Posterior vena cava (tissue), 2 donors: ENCODE measurements at places on chromosomes 4 and X.
A peak's percentile ranks its signal among the peaks of the same experiment; 100 is the strongest.

GRCh38 chr4:184282251-184282713 lies 64.6 kb upstream of the ENPP6 start:
- no peak for DNase-seq

- DNase-seq, result no peak
Measured at GRCh38 chrX:18616688-18617406, 55.1 kb downstream of the RS1 start.

- DNase-seq, result no peak
Measured at GRCh38 chrX:33589316-33589715, 378.0 kb upstream of the DMD start.

- no peak for DNase-seq
Measured at GRCh38 chr4:73777612-73778011, 37.2 kb downstream of the CXCL8 start.

GRCh38 chr4:122744229-122744628 lies 11.7 kb downstream of the BBS12 start:
- DNase-seq, result no peak

- DNase-seq, result no peak
Measured at GRCh38 chr4:145132511-145133098, 34.5 kb downstream of the ABCE1 start.

- DNase-seq, result no peak
Measured at GRCh38 chrX:136629084-136629750, 18.7 kb upstream of the CD40LG start.

GRCh38 chr4:153679486-153679885 lies 4.6 kb upstream of the TLR2 start:
- DNase-seq, result peak; percentile 82

GRCh38 chr4:83866834-83867621 lies 331.1 kb downstream of the GPAT3 start:
- no peak for DNase-seq

DNA sequence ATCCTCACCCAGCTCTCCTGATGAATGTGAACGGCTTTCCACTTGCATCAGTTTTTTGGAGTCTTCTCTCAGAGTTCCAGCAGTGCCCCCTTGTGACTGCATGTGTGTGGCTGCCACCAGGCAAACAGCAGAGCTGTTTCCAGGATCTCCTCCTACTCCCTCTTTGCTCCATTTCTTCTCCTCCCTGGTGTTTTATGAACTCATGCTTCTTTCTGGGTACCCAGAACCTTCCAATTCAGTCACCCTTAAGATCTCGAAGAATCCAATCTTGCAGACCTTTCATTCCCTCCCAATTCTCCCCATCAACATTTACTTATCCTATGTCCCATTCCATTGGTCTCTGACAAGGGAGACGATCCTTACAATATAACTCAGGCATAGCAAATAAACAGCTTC lies 6.8 kb upstream of the TCEANC start:
- DNase-seq, result peak; percentile 83

DNA sequence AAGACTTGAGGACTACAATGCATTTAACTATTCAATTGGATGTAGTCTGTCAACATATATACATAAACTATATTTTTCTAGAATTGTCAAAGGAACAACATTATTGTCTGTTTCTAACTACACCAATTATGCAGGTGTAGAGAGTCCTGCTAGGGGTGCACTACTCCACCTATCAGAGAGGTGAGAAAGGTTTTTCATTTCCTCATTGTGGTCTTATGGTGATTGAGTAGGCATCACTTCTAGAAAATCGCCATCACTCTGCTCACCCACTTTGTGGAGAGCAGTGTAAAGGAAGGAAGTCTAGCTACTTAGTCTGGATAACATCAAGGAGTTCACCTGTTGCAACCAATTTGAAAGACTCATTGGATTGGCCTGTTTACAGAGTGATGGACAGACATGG lies 4.4 kb upstream of the ADH1C start:
- no peak for DNase-seq

DNA sequence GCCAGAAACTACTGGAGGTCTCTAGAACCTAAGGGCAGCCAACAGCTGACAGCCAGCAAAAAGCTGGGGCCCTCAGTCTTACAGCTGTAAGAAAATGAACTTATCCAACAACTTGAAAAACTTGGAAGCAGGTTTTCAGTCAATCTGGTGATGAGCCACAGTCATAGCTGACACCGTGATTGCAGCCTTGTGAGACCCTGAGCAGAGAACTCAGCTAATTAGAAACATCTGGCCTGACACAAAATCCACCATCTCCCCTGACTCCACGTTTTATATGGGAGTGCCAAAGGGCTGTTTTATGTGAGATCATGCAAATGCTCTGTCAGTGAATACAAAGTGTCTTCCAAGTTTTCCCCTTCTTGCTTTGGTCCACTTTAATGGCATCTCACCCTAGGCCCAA lies 198.8 kb upstream of the DCAF8L1 start:
- DNase-seq, result no peak

DNA sequence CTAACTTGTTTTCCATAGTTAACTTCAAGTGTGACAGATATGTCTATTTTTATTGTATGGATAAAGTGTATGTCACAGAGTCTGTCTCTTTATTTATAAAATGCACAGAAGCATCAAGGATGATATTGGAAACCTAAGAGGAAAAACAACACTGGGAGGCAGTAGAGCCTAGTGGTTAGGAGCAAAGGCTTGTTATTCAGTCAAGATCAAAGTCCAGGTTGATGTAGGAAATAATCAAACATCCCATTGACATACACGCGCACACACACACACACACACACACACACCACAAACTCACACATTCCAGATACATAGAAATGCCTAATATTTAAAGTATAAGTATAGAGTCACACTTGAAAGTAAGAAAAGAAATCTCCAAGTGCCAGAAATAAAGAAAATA lies 206.8 kb downstream of the CHRDL1 start:
- no peak for DNase-seq

GRCh38 chr4:16770710-16771285 lies 127.6 kb downstream of the LDB2 start:
- no peak for DNase-seq

GRCh38 chr4:133403913-133404312 lies 254.8 kb downstream of the PCDH10 start:
- DNase-seq, result no peak

DNA sequence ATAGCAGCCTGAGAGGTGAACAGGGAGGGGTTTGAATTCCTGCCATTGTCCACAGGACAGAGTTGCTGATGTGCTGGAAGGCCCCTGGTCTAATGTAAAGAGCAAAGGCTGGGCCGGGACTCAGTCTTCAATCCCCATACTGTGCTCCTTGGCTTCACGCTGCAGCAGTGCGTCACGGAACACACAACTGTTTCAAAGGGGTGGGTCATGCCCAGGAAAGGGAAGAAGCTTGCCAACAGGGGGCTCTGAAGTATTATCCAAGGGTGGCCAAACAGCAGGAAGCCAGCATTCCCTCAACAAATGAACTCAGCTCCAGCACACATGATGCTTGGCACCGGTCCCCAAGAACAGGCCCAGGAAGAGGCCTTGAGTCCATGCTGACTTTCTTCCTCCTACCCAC lies 122.5 kb downstream of the NFKB1 start:
- DNase-seq, result no peak

GRCh38 chr4:36771411-36772153 lies 473.0 kb upstream of the NWD2 start:
- DNase-seq, result no peak

DNA sequence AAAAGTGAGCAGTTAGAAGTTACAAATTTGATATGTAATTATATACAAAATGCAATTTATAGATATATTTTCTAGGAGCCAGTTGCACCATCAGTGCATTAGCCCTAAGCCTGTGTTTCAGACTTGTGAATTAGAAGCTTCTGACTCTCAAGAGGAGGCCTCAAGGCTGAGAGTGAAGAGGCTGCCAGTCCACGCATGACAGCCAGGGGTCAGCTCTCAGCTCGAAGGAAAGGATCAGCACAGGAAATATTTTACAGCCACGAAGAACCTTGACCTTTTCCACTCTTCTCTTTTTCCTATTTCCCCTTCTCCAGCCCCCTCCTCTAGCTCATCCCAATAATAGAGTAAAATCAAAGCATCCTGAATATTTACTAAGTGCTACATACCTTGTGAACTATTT lies 642.4 kb downstream of the TRIML1 start:
- DNase-seq, result no peak

- no peak for DNase-seq
Measured at GRCh38 chrX:74510401-74510800, 89.1 kb downstream of the SLC16A2 start.

DNA sequence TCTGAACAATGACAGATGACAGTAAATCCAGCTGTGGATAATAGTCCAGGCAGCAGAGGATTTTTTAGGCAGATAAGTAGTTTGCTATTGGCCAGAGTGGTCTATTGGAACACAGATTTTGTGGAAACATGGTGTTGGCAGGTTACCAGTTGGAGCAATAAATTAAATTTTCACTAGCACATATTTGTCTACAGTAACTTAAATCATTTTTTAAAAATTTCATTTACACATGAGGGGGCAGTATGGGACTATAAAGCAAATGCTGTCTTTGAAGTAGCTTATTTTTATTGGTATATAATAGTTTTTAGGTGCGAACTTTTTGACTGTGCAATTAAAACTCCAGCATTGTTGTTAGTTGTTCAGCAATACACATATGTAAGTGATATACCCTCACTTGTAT lies 289.8 kb downstream of the ARHGAP10 start:
- no peak for DNase-seq

- DNase-seq, result no peak
Measured at GRCh38 chr4:113788888-113789287, 27.4 kb upstream of the CAMK2D start.

GRCh38 chrX:100662796-100663195 lies 18.8 kb downstream of the SRPX2 start:
- DNase-seq, result no peak

GRCh38 chr4:131316086-131316485 lies 1833.0 kb upstream of the PCDH10 start:
- no peak for DNase-seq

GRCh38 chr4:22237155-22237751 lies 278.6 kb downstream of the ADGRA3 start:
- DNase-seq, result no peak

- no peak for DNase-seq
Measured at GRCh38 chr4:145019346-145019745, 78.7 kb downstream of the ANAPC10 start.

- DNase-seq, result no peak
Measured at GRCh38 chr4:174561560-174561959, 39.3 kb upstream of the HPGD start.

GRCh38 chr4:75849461-75849860 lies 52.8 kb downstream of the PPEF2 start:
- DNase-seq, result no peak
